ENCODE measurements at places on chromosomes 1 and 21.

DNA sequence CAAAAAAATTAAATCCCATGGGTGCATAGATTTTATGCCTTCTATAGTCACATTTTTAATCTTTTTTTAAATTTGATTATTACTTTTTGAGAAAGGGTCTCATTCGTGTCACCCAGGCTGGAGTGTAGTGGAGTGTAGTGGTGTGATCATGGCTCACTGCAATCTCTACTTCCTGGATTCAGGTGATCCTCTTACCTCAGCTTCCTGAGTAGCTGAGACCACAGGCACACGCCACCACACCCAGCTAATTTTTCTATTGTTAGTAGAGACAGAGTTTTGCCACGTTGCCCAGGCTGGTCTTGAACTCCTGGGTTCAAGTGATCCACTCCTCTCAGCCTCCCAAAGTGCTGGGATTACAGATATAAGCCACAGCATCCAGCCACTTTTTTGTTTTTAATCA lies 10.4 kb downstream of the CBR3 start:
- no peak for DNase-seq

- no peak for DNase-seq
Observed at GRCh38 chr1:115729756-115730155, 38.8 kb downstream of the CASQ2 start.

DNA sequence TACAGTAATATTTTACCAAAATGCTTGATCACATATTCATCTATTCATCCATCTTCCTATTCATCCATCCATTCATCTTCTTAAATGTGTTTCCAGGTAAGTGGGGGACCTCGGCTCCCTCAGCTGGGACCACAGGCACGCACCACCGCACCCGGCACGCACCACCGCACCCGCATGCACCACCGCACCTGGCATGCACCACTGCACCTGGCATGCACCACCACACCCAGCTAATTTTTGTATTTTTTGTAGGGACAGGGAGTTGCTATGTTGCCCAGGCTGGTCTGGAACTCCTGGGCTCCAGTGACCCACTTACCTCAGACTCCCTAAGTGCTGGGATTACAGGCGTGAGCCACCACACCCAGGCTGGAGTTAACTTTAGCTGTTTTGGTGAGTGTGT lies 21.2 kb downstream of the ACTRT2 start:
- no peak for DNase-seq

GRCh38 chr21:29265690-29266479 lies 32.8 kb upstream of the BACH1 start:
- no peak for DNase-seq

DNA sequence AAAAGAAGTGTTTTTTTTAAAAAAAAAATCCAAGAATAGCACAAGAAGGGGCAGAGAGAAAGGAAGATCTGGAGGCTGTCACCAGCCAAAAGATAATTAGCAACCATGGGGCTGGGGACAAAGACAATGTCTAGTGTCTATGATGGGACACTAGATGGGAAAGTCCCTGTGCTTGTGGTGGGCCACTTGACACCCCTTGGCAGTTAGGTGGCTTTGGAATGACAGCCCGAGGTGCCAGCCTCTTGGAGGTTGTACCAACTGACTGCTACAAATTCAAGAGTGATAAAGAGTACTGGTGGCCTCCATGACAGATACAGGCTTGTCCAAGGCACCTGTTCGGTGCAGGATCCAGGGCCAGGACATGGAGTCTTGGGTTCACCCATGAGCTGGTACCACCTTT lies 21.6 kb downstream of the ATP2B4 start:
- DNase-seq: no peak

DNA sequence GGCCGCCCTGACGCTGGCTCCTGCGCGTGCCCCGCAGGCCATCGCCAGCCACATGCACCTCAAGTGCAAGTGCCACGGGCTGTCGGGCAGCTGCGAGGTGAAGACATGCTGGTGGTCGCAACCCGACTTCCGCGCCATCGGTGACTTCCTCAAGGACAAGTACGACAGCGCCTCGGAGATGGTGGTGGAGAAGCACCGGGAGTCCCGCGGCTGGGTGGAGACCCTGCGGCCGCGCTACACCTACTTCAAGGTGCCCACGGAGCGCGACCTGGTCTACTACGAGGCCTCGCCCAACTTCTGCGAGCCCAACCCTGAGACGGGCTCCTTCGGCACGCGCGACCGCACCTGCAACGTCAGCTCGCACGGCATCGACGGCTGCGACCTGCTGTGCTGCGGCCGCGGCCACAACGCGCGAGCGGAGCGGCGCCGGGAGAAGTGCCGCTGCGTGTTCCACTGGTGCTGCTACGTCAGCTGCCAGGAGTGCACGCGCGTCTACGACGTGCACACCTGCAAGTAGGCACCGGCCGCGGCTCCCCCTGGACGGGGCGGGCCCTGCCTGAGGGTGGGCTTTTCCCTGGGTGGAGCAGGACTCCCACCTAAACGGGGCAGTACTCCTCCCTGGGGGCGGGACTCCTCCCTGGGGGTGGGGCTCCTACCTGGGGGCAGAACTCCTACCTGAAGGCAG lies 23.4 kb upstream of the ARF1 start:
- DNase-seq: peak; percentile 15

DNA sequence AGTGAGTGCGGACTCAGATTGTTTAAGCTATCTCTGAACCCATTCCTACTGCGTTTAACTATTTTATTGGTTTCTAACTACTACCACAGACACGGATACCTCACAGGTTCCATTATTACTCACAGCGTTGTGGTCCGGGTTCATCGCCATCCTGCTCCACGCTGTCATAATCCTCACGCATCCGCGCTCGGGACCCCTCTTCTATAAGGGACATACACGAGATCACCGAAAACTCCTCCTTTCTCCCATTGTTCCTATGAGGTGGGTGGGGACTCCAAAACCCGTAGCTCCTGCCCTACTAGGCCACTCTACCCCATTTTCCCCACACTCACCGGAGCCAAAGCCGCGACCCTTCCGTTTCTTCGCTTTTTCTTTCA lies 610 bp downstream of the RBM8A start:
- no peak for DNase-seq

- no peak for DNase-seq
Observed at GRCh38 chr1:115671176-115671934, 29.6 kb downstream of the VANGL1 start.

Measured in femur (tissue), 1 donor.